ENCODE measurements at places on chromosomes 4 and X.

GRCh38 chrX:101390664-101391525 lies at the start of gene RPL36A:
RPL36A (plus strand) TSS chrX:101391011; CDS start chrX:101391044, 33 bp downstream.
- peak; percentile 77 for DNase-seq

- no peak for DNase-seq
Measured at GRCh38 chrX:153866302-153867019, 19.5 kb downstream of the L1CAM start.

DNA sequence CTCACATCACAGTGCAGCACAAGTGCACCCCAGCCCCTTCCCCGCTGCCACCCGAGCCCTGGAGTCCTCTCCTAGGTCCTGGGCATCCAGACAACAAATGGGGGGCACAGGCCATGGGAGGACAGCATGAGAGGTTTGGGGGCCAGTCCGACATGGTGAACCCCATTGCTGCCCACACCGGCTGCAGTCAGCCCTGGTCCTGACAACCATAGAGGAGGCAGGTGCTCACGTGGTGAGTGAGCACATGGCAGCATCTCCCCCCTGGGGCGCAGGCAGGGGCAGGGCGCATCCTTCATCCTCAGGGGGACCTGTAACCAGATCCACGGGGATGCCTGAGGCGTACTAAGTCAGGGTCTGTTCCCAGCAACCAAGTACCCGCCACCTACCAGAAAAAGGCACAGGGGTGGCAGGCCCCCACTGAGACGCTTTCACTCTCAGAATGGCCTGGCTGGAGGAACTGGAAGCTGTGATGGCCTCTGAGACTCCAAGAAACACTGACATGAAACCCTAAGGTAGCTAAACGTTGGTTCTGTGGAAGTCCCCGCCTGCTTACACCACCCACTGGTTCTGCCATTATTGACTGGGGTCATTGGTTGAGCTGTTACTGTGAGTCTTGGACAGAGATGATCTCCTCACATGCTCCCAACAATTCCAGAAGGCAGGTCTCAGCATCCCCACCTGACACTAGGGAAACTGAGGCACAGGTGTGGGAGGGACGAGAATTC lies 6.5 kb downstream of the ZFYVE28 start:
- no peak for DNase-seq

DNA sequence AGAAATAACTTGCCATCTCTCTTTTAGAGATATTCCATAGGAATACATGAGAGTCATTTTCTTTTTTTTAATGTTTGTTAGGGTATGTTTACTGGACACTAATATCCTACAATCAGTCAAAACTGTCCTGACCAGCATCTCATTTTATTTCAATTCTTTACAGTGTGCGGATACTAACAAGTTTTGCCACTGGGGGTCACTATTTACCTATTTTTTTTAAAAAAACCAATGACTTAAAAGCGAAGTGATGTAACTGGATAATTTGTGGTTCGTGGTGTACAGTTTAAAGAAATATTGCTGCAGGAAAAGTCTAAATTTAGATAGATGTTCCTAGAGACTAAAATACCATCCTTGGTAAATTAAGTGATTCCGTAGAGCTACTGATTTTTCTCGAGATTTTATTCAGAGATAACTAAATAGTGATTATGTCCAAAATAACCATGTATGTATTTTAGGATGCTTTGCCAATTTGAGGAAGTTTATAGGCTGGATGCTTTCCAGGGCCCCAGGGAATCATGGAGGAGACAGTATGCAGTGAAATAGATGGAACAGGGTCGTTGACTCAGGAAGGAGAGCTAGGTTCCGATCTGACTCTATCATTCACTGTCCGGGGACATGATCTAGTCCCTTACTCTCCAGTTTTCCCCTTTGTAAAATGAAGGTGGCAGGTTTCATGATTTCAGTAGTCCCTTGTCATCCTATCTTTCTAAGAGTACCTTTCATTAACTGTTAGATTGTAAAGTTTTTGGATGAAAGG lies 34.0 kb upstream of the GNPDA2 start:
- peak; percentile 24 for DNase-seq

- DNase-seq: no peak
Measured at GRCh38 chr4:23769406-23769805, 120.4 kb downstream of the PPARGC1A start.

GRCh38 chr4:36399762-36400353 lies 118.4 kb downstream of the DTHD1 start:
- DNase-seq: no peak

DNA sequence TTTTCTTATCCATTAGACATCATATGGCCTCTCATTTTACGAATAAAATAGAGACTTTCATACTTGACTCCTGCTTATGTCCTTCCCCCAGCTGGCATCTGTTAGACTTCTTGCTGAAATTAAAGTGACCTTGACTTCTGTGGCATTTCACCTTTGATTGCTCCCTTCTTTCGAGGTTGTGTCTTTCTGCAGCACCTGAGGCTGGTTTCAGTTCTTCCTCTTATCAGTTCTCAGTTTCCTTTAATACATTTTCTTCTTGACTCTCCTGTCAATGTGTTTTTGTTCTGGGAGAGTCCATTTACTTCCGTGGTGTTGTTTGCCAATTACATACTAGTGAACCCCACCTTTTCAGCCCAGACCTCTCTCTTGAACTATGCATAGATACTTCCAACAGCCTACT lies 81.6 kb downstream of the RBPJ start:
- no peak for DNase-seq

GRCh38 chr4:11069083-11069482 lies 359.6 kb downstream of the HS3ST1 start:
- DNase-seq: no peak

- no peak for DNase-seq
Measured at GRCh38 chrX:1140236-1140681, 72.2 kb downstream of the CRLF2 start.

DNA sequence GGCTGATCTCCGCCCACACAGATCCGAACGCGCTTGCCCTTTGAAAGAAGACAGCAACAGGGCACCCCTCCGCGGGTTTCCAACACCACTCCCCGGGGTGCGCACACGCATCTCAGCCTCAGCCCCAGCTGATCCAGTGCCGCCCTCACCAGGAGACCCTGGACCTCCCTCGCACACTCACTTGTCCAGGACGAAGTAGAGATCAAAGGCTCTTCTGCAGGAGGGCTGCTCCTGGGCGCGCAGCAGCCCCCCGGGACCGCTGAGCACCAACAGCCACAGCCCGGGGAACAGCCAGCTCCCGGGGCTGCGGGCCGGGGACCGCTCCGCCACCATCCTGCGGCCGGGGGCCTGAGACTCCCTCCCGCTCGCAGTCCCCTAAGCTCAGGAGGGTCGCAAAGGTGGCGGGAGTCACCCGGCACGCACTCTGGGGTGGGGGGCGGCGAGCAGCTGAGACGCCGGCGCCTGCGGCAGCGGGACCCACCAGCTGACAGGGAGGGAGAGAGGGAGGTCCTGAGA lies 743 bp downstream of the ANTXR2 start:
- no peak for DNase-seq

- no peak for DNase-seq
Measured at GRCh38 chrX:71396576-71396975, 30.4 kb downstream of the TAF1 start.

DNA sequence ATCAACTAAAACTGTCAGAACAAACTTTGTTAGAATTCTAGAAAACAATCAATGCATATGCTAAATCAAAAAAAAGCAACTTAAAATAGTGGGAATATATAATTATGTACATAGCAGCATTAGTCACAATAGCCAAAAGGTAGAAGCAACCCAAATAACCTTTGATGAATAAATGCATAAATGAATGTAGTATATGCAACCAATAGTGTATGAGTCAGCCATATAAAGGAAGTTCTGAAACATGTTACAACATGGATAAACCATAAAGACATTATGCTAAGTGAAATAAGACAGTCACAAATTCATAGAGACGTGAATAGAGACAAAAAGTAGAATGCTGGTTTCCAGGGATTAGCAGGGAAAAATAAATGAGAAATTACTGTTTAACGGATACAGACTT lies 762.8 kb upstream of the INTU start:
- DNase-seq: no peak

GRCh38 chr4:34066126-34066525 lies 2178.2 kb downstream of the ARAP2 start:
- DNase-seq: no peak

GRCh38 chrX:154715825-154716224 lies 35.1 kb downstream of the GAB3 start:
- DNase-seq: no peak

DNA sequence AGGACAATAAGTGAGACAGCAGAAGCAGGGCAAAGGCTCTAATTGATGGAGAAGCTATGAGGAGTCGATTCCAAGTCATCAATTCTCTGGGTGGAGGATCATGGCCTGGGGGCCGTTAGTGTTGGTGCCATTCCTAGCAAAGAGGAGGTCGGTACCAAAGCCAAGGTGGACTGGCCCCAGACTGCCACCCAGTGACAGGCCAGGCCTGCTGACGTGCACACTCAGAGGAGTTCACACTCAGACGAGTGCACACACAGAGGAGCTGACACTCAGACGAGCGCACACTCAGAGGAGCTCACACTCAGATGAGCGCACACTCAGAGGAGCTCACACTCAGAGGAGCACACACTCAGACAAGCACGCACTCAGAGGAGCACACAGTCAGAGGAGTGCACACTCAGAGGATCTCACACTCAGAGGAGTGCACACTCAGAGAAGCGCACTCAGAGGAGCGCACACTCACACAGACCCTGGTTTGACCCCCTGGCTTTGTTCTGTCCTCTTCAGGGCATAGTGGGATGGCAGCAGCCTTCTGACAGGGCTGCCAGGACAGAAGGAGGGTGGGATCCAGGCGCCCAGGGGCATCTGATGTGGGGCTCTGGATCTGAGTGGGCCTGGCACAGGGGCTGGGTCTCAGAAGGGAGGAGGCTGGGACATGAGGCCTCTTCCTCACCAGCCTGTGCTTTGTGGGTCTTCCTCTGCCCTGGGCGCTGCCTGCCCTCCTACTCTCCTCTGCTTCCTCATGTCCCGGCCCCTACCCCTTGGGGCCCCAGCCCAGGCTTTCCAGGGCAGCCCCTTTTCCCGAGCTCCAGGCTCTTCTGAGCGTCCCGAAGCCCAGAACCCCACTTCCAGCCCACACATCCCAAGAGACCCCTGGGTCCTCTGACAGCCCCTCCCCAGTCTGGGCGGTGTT lies 41.7 kb upstream of the NKX1-1 start:
- DNase-seq: no peak

Data from forelimb muscle (tissue), 1 donor.